A549 treated with DMSO at 1 μM for 4 hours (cell line): ENCODE measurements at places on chromosomes 16 and 17. TPM values are rescaled to one million over a fixed set of nuclear protein-coding genes. Genes with fewer than 3 reads are reported as not detected.

Gene TRAF7
- 39.0 to 67.9 TPM (median 55.5 TPM) in 5 replicates for total RNA-seq

Gene TMEM98
- total RNA-seq: 43.5 to 50.3 TPM (median 47.1 TPM) in 5 replicates

Gene FA2H
- 30.8 to 39.8 TPM (median 33.6 TPM) in 5 replicates for total RNA-seq

Gene QPRT
- total RNA-seq: 0.59 to 1.4 TPM (median 0.83 TPM) in 5 replicates

Gene ALDH3A1
- total RNA-seq: 726 to 1,151 TPM (median 866 TPM) in 5 replicates

Gene NEURL4
- total RNA-seq: 27.1 to 33.9 TPM (median 31.9 TPM) in 5 replicates

Gene ALDOA
- total RNA-seq: 1,690 to 2,030 TPM (median 1,847 TPM) in 5 replicates
